Type B pancreatic cell (in vitro differentiated cells): ENCODE measurements at places on chromosomes 6 and 20.

GRCh38 chr20:48841196-48841874, 13.5 kb upstream of the PREX1 start:
- no peak for DNase-seq

DNA sequence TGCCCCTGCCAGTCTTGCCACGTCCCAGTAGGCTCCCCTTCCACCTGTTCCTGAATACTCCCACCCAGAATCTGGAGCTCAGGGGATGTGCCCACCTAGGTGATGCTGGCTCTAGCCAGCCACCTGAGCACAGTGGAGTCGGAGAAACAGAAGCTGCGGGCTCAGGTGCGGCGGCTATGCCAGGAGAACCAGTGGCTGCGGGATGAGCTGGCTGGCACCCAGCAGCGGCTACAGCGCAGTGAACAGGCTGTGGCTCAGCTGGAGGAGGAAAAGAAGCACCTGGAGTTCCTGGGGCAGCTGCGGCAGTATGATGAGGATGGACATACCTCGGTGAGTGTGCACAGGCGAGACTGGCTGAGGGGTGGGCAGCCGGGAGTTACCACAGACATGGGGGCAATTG, 3.4 kb downstream of the KLC4 start:
- no peak for DNase-seq

DNA sequence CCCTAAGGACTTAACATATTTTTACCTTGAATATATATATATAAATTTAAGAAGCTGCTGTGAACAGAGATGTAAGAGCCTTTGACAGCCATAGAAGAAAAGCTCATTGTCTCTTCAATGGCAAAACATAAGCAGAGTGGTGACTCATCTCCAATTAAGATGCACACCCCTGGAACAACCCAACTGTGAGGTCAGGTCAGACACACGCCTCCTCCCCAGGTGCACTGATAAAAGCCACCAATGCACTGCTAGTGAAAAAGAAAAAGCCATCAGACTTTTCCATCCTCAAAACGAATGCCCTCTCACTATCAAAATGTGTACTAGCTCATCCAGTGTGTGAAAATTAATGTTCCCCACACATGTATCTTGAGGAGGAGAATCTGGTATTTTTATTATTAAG, 100.1 kb downstream of the SMLR1 start:
- DNase-seq = no peak

- no peak for DNase-seq
These were observed 220.0 kb downstream of the QKI start for GRCh38 chr6:163634211-163635171.

DNA sequence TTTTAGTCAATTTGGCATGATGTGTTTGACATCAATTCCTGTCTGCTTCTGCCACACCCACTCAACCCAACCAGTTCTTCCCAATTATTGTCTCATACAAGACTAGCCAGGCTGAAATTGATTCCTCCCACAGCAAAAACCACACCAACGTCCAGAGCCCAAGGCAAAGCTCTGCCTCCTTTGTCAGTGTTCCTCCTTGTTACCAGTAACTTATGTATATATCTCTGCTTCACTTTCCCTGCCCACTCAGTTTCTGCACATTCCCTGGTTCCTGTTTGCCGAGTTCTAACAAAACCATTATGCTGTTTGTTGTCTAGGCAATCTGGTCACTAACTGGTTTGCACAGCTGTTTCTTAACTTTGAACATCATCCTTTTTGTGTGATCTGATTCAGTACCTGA, 547.9 kb upstream of the PTCHD4 start:
- no peak for DNase-seq

DNA sequence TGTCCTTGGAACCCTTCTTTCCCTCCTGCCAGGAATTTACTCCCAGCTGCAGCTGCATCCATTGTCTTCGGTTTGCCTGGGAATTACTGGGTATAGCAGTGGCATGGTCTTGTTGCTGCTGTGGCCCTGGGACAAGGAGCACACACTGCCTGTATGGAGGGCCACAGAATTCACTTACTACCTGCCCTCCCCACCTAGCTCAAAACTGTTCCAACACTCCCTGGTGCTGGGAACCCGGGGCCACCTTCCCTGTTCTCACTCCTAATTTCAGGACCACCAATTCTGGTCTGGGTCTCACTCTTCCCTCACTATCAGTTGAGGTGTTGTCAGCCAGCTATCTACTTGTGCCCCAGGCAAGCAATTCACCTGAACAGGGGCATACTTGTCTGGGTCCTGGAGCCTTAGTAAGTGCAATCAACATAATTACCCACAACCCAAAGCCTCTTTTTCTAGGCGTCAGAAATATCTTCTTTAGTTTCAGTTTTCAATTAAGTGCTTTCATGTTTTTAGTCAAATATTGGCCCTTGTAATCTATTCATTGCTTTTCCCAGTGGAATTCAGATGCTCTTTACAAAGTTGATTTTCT, 47.2 kb downstream of the METTL24 start:
- no peak for DNase-seq

DNA sequence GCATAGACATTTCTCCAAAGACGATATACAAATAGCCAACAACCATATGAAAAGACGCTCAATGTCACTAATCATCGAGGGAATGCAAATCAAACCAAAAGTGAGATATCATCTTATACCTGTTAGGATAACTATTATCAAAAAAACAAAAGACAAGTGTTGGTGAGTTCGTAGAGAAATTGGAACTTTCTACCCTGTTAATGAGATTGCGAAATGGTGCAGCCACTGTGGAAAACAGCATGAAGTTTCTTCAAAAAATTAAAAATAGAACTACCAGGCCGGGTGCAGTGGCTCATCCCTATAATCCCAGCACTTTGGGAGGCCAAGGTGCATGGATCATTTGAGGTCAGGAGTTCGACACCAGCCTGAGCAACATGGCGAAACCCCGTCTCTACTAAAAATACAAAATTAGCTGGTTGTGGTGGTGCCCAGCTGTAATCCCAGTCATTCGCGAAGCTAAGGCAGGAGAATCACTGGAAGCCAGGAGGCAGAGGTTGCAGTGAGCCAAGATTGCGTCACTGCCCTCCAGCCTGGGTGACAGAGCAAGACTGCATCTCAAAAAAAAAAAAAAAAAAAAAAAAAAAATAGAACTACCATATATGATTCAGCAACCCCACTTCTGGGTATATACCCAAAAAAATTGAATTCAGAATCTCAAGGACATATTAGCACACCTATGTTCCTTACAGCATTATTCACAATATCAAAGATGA, 170.0 kb upstream of the ZNF184 start:
- no peak for DNase-seq

DNA sequence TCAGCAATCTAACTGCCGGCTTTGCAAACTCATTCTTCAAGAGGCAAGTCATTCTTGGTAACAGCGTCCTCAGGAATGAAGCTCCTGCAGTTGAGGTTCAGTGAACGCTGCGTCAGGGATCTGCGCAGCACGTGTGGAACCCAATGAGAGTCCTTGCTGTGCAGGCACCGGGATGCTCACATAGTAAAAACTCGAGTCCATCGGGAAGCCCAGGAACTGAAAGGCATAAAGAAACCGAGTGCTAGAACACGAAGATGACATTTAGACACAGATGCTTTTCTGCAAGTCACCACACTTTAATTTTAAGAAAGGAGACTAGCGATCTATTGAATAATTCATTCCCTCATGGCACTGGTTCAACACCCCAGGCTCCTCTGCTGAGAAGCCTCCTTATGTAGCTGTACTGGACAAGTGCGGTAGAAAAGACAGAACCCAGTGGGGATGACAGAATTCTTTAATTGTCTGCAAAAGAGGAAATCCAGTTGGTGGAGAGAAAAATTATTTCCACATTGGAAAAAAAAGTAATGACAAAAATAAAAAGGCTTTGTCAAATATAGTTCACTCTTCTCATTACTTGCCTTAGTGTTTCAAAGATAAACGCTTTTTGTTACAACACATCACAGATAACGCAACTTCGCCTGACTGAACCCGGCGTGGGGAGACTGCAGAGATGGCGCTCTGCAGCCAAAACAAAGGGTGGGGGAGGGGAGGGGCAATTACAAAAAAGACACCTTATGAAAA, 1.9 kb upstream of the AFDN start:
- no peak for DNase-seq

DNA sequence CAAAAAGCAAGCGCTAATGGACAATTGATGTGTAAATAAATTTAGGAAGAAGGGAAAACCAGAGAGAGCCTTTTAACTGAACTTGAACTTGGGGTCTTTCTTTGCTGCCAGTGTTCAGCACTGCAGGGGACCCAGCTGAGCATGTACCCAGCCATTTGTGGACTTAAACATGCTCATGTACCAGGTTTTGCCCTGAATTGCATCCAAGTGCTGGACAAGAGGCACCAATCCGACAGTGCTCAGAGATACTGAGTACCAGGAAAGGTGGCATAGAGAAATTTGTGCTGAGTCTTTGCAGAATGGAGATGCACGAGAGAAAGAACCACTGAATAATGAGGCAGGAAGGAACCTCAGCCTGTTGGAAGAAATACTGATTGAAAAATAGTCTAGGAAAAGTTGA, 16.0 kb downstream of the AKAP12 start:
- DNase-seq = no peak

DNA sequence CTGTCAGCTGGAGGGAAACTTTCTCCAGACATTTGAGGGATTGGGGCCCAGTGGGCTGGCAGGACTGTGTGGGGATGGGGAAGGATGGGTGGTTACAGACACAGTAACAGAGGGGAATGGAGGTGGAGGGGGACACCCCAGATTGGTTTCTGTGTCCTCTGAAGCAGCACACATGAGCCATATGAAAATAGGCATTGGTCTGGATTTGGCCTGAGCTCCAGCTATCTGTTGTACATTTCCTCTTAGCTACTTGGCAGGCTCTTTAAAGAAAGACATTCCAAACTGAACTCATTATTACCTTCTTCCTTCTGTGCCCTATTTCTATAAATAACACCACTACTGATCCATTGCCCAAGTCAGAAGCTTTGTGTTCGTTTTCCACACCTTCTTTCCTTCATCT, 72.0 kb upstream of the PRL start:
- DNase-seq = no peak

DNA sequence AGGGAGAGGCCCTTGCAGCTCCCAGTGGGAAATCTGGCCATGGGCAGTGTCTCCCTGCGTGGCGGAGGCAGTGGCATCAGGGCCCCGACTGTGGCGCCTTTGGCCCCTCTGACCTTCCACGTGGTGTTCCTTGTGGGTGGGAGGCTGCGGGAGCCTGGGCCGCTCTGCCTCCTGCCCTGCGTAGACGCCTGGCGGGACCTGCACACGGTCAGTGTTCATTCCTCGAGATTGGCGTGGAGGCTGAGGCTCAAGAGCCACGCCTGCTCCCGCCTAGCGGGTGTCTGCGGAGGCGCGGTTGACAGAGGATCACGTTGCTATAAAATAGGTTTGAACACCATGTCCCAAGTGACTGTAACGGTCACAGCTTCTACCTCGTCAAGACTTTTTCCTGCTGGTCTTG, 14.0 kb downstream of the COL9A3 start:
- DNase-seq = no peak

GRCh38 chr6:139597087-139597763, 222.8 kb upstream of the CITED2 start:
- DNase-seq = no peak

GRCh38 chr6:32539839-32540238, 9.8 kb upstream of the HLA-DRB5 start:
- DNase-seq = no peak

DNA sequence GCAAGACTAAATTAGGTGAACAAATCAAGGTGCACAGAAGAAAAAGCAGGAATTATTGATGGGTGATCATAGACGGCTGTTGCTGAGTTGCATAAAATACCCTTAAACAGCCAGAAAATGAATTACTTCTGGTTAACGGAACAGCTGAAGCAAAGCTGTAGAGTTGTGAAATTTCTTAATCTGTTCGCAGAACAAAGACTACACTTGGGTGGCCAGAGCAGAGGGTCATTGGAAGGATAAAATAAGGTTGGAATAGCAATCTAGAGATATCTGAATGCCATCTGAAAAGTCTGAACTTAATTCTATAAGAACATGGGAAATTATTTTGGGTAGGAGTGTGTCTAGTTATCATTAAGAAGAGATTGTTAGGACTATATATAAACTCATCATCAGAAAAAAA, 339.1 kb upstream of the RSPO3 start:
- DNase-seq = no peak

DNA sequence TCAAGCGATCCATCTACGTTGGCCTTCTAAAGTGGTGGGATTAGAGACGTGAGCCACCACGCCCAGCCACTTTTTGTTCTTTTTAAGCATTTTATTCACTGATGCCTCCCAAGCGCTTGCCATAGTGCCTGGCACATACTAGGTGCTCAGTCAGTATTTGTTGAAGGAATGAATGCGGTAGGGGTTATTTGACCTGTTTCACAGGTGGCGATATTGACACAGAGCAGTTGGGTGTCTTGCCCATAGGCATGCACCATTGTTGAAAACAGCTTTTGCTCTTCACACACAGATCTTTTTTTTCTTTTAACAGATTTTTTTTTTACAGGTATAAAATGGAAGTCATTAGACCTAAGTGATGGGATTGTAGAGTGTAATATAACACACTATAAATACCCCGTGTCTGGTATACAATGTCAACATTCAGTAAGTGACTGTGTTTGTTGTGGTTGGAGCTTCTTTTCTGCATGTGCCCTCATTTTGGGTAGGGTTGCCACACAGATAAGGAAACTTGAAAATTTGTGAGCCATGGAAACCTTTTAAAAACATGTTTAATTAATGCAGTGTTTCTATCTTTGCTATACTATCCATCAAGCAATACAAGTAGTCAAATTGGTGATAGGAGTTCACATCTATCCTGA, 24.8 kb downstream of the RREB1 start:
- no peak for DNase-seq

- DNase-seq = peak; percentile 89
These were observed 186.9 kb upstream of the UST start for GRCh38 chr6:148559848-148560433.

GRCh38 chr20:16129411-16129810, 443.8 kb downstream of the KIF16B start:
- DNase-seq = no peak

- DNase-seq = no peak
These were observed 335.1 kb downstream of the BTBD3 start for GRCh38 chr20:12252793-12253192.

GRCh38 chr6:150176152-150176551, 33.3 kb downstream of the PPP1R14C start:
- no peak for DNase-seq

GRCh38 chr6:167737205-167737830, 89.4 kb upstream of the AFDN start:
- DNase-seq = peak; percentile 61

DNA sequence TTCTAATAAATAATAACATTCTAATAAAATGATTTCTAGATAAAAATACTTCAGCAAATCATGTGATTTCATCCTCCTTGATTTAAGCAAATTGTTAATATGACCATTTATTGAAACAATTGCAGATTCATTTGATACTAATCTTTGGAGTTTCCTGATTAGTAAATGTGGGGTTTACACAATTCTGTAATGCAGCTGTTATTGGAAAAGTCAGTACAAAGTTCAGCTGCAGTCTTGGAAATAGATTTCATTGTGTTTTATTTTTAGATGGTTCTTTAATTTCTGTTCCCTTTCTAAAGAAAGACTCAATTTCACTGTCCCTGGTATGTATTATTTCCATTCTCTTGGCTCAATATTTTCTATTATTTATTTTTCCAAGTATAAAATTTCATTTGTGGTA, 342.0 kb downstream of the TBC1D32 start:
- no peak for DNase-seq
